ENCODE measurements at places on chromosomes 13 and 19.
A peak's percentile ranks its signal among the peaks of the same experiment; 100 is the strongest.

DNA sequence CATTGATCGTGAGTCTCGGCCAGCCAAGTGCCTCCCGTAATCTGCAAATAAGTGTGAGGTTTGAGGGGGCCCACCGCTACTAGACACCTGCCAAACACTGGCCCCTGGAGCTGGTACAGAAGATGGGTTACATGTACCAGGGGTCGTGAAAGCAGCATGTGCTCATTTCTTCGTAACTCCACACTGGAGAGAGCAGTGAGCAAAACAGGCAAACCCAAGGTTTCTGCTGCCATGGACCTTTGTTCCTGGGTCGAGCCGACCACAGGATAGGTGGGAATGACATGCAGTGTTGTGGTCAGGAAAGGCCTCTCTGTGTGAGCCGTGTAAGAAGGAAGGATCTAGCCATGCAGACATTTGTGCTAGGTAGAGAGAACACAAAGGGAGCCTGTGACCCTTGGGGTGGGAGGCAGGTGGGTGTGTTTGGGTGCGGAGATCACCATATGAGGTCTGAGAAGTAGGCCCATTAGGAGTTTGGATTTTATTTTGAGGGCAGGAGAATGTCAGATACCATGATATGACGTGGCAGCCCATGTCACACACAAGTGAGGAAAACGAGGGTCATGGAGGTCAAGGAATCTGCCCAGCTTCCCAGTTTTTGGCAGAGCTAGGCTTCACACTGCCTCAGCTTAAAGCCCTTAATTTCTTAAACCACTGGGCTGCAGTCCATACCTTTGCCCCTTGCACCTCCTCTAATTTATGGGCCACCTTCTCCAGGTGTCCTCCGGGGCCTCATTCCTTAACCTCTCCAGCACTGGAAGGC lies 919 bp downstream of the GTF3A start:
- peak; percentile 39 for DNase-seq

- DNase-seq = no peak
Measured at GRCh38 chr13:50123002-50123401, 107.8 kb downstream of the KCNRG start.

DNA sequence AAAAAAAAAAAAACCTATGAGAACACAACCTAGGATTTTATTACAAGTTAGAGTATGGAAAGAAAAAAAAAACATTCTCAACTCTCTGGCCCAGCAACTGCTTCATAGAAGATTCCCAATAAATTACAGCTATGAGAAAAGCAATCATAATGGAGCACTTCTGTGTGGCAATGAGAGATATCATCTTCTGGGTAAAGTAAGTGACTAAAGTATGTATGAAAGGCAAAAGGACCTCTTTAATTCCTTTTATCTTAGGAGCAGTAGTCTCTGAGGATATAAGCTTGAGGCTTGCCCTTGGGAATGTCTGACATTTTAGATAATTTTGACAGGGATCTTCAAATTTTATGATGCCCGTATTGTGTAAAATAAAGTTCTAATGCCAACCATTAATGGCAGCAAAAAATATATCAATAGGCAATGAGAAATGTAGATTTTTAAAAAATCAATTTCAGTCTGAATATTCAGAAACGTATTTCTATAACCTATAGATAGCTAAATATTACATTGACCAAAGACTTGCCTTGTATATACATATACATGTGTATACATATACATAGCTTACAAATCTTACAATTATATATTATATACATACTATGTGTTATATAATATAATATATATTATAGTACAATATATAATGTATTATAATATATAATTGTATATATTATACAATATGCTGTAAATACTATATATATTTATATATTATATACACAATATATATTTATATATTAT lies 823.9 kb upstream of the SLITRK1 start:
- DNase-seq = no peak

GRCh38 chr19:6413721-6414643 lies 10.6 kb downstream of the KHSRP start:
- DNase-seq = no peak

DNA sequence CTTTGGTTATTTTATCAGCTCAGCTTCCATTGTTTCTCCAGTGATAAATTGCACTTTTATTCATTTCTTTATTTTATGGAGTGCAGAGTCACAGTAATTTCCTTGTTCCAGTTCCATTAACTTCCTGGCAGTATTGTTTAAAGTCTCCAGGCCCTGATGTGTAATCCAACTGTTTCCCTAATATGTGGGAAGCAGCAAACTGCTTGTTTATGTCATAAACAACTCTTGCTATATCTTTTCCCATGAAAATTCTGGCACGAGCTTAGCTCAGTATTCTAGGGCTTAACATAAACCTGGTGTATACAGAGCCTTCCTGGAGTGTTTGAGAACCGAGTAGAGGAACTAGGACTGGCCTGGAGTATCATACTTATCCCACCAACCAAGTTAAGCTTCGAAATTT lies 83.5 kb upstream of the ARGLU1 start:
- DNase-seq = no peak

- no peak for DNase-seq
Measured at GRCh38 chr19:2278459-2279158, 3.4 kb downstream of the PEAK3 start.

All from ELR (cell line).